ENCODE measurements at places on chromosomes 2 and 18. TPM values are rescaled to one million over a fixed set of nuclear protein-coding genes. Genes with fewer than 3 reads are reported as not detected.

DNA sequence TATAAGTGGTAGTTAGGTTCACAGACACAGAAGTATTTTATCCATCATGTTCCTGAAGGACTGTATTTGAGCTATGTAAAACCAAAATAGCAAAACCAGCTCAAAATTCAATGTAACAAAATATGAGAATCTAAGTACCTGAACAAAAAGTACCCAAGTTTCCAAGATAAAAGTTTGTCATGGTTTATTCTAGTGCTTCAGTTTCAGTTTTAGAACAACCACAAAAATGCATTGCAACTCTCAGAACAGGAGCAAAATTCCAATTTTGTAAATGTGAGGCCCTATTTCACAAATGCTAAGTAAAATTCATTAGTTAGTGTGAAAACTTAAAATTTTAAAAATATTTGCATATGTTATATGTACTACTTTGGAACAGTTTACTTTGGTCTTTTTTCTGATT lies 5.0 kb upstream of the ALPK2 start:
- DNase-seq: no peak

- DNase-seq: no peak
Observed at GRCh38 chr18:59929621-59930295, 30.0 kb downstream of the PMAIP1 start.

GRCh38 chr2:29073933-29074332 lies 390 bp downstream of the PCARE start:
- no peak for DNase-seq

DNA sequence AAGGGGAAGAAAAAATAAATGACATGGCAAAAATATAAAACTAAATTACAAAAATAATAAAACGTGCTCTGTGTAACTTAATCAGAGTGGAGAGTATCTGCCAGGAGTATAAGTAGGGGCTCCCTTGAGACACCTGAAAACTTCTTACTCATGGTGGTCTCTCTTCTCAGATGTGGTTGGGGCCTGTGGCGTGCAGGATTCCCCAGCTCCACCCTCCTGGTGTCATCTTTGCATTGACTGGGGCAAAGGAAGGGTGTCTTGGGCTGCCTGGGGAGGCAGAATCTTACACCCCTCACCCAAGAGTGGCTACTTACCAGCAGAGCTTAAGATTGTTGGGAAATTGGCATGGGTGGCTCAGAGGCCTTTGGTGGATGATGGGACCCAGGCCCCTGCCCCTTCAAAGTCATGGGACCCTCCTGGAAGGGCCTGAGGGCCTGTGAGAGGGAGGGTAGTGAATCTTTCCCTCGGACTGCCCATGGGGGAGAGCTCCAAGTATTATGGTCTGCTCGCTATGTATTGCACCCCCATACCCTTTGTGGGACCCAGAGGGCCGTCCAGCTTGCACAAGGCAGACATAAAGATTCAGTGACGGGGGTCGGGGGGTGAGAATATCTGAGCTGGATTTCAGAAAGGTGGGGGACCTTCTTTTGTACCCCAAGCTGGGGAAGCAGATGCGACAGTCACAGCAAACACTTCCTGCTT lies 6.9 kb upstream of the TRAF3IP1 start:
- DNase-seq: no peak

Gene B3GNT7
- total RNA-seq: 7.0 TPM

Gene TUBA4B
- total RNA-seq: not detected
